Pancreas (tissue), 10 donors: ENCODE measurements at places on chromosomes 13 and 19. TPM values are rescaled to one million over a fixed set of nuclear protein-coding genes. Genes with fewer than 3 reads are reported as not detected.

The NKPD1 gene
- total RNA-seq = not detected

The ACP5 gene
- 3.5 TPM for total RNA-seq

GRCh38 chr13:71516521-71516920, 350.5 kb downstream of the DACH1 start:
- no peak for DNase-seq
- no peak overlapping the region for H3K4me3 ChIP-seq
- H3K27ac ChIP-seq = no peak overlapping the region

DNA sequence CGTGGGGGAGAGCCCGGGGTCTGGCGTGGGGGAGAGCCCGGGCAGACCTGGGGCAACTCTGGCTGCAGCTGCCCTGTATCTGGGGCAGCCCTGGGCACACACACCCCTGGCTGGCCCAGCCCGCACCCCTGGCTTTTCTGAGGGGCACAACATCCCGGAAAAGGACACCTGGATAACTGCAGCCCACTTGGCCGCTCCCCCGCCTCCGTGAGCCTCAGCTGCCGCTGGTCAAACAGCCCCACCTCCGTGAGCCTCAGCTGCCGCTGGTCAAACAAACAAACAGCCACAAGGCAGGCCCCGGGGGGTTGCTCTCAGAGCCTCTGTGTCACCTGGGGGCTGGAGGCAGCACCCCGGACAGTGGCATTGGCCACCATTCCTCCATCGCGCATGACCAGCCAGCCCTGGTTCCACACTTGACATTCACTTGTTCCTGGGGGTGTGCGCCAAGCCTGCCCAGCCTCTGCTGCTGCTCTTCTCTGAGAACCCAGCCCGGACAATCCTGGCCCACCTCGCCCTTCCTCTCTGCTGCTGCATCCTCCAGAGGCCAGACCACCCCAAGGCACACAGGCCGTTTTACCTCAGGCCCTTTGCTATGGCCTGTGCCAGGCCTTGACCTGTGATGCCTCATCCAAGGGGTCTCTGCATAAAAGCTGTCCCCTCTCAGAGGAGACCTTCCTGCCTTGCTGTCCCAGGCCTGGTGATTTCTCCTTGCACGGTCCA, 19.9 kb downstream of the CEBPG start:
- H3K27me3 ChIP-seq = no peaks in the 10 kb centered on the region
- H3K36me3 ChIP-seq = no peaks in the 10 kb centered on the region
- peaks cover 22% of the 10 kb centered on the region for H3K4me1 ChIP-seq
- H3K27ac ChIP-seq = no peak overlapping the region

- no peak overlapping the region for H3K27ac ChIP-seq
- H3K27me3 ChIP-seq = peaks cover 20% of the 10 kb centered on the region
- no peak for DNase-seq
- H3K4me3 ChIP-seq = no peak overlapping the region
- H3K36me3 ChIP-seq = no peaks in the 10 kb centered on the region
These were observed 4.6 kb upstream of the PEAK3 start for GRCh38 chr19:2286402-2287140.

DNA sequence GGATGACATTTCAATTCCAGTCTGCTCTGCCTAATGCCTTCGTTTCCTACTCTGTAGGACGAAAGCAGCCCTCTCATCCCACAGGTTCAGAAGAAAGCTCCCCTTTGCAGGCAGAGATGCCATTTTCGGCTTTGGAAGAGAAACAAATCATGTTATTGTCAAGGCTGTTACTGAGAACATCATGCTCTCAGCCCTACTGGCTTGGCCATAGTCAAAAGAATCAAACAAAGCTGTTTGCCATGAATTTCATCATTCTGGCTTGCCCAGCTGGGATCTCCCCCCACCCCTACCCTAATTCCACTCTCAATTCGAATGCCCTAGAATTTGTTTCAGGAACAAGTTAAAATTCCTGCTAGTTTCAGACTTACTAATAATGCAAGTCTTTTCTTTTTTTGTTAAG, 162.3 kb upstream of the SERP2 start:
- H3K4me1 ChIP-seq = no peaks in the 10 kb centered on the region
- no peak overlapping the region for H3K27ac ChIP-seq

DNA sequence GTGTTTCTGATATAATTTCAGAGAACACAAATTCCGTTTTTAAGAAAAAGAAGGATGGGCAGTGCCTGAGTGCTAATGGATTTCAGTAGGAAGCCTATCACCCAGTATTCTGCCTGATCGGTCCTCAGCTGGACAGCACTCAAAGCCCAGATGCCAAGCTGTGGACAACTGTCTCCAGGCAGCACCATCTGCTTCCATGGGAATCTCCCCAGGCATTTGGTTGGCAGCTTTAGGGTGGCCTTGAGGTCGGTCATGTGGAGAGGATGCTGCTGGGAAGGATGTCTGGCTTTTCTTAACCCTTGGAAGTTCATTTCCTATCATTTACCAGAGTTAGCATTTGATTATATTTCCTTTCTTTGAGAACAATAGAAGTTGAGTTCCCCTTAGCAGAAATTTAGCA, 311.7 kb downstream of the TBC1D4 start:
- no peaks in the 10 kb centered on the region for H3K36me3 ChIP-seq
- no peaks in the 10 kb centered on the region for H3K27me3 ChIP-seq
- no peak overlapping the region for H3K4me3 ChIP-seq
- H3K4me1 ChIP-seq = no peaks in the 10 kb centered on the region
